ENCODE measurements at places on chromosomes 4 and X.

- no peak for DNase-seq
Measured at GRCh38 chr4:188783606-188784160, 644.4 kb downstream of the TRIML1 start.

- DNase-seq: no peak
Measured at GRCh38 chrX:37075892-37076595, 67.9 kb downstream of the FAM47C start.

DNA sequence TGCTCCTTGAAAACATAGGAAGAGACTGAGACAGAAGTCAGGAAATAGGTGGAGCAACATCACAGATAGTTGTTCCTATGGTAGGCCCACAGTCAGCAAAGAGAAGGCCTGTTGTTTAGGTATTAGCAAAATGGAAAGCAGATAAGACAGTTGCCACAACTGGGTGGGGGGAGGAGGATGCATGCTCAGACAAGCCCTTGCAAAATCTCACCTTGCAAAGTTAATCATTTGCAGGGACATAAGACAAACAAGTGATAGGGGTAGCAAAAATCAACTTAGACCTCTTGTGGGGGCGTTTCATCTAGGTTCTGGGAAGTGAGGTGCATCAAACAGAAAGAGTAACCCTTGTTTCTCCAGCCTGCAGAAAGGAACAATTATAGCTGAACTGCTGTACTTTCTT, 30.7 kb downstream of the SERPINA7 start:
- DNase-seq: no peak

DNA sequence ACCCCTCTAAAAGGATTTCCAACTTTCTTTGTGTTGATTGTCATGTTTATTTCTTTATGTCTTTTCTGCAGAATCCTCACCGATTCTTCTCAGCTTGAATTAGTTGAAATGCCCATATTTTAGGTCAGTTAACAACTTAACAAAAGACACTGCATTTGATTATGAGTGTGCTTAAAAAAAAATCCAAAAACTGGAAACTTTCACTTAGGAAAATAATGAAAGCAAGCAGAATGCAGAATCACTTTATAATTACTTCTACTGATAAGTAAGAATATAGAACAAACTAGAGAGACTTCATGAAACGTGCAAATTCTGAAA, 111.0 kb upstream of the PTPN13 start:
- no peak for DNase-seq

GRCh38 chr4:3792813-3793212, 26.6 kb downstream of the ADRA2C start:
- DNase-seq: no peak

DNA sequence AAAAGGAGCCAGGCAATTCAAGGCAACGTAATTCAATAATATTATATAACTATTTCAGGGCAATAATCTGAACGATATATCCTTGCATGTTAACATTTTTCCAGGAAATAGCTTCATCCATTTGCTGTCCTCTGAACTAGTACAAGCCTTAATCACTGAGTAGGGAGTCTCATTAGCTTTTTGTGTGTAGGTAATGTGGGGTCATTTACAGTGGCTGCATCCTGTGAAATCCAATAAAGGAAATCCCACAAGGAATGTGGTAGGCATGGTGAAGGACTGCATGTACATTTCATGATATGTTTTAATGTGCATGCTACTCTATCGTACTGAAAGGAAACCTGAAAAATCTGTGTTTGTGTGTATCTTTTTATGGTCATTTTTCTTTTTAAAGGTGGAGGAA, 103.5 kb downstream of the SLC4A4 start:
- no peak for DNase-seq

GRCh38 chr4:156388826-156389225, 435.2 kb upstream of the CTSO start:
- DNase-seq: no peak

DNA sequence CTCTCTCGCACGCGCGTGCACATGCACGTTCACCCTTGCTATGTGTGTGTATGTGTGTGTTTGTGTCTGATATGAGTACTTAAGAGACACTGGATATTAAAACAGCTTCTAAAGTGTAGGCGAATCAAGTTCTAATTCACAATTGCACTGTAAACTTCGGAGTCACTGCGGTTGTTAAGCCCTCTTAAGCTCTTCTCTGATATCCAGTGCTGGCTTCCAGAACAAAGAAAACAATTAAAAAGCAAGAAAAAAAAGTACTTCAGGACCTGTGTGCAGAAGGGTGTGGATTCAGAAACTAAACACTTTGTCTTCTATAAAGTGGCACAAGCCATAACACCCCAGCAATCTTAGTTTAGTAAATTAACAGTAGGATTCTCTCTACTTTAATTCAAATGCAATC, 300.2 kb downstream of the PCDH7 start:
- no peak for DNase-seq

- DNase-seq: no peak
Measured at GRCh38 chr4:74967324-74967723, 34.4 kb downstream of the PARM1 start.

- DNase-seq: no peak
Measured at GRCh38 chrX:72123471-72124185, 8.1 kb downstream of the RTL5 start.

DNA sequence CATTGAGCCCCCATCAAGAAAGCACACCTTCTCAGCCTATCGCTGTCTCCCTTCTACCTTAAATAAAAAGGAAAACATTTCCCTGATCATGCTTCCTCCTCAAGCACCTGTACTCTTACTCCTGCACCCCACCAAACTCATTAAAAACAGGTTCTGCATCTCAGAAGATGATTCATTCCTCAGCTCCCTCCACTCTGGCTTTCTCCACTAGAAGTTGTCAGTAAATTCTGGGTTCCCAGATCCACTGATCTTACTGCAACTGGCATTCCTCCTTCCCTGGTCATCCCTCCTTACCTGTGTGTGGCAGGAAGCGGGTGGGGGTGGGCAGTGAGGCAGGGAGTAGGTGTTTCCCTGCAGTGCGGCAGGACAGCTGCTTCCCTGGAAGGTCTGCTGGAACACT, 108.8 kb downstream of the GPR143 start:
- DNase-seq: no peak

GRCh38 chr4:98564852-98565251, 93.6 kb downstream of the TSPAN5 start:
- DNase-seq: no peak

- no peak for DNase-seq
Measured at GRCh38 chrX:23727206-23727605, 15.9 kb downstream of the ACOT9 start.

DNA sequence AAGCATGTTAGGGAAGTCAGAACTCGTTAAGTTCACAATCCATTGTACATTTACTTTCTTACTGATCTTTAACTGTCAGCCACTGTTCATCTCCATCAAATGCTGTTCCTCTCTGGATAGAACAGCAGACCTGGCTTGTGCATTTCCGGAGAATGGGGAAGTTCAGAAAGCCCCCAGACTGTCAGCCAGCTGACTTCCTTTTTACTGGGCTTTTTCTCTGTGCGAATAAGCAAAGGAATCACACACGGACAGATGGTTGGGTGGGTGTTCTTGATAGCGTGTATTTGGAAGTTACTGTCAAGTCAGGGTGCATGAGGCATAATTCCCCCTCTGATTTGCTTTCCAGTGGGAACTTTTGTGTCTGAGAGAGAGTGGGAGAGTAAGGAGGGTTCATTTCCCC, 56.8 kb downstream of the TSPAN7 start:
- no peak for DNase-seq

- no peak for DNase-seq
Measured at GRCh38 chr4:162015090-162015489, 148.7 kb downstream of the FSTL5 start.

- no peak for DNase-seq
Measured at GRCh38 chr4:94636004-94636403, 121.8 kb upstream of the BMPR1B start.

- no peak for DNase-seq
Measured at GRCh38 chr4:1522606-1523005, 116.4 kb upstream of the NKX1-1 start.

DNA sequence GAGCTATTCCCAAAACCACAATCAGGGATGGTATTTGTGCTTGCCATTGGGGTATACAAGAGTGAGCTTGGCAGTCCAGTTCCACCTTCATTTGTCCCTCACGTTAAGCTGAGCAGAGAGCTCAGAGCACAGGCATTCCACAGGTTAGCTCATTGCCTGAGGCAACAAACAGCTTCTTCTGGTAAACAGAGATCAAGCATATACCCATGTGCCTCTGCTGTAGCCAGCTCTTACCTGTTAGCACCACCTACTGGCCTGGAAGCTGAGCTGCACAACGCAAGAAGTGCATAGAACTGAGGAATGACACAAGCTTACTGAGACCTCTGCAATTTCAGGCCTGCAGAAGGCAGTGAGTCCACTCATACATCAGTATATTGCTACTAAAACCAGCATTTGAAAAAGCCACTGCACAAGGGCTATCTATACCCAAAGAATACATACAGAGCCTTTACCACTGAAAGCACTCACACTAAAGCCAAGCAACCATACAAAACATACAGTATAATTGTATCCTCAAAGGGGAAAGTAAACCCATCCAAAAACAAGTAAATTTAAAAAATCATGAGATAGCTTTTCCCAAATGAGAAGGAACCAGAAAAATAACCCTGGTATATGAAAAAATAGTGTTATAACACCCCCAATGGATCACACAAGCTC, 258.3 kb upstream of the GABRA2 start:
- DNase-seq: no peak

DNA sequence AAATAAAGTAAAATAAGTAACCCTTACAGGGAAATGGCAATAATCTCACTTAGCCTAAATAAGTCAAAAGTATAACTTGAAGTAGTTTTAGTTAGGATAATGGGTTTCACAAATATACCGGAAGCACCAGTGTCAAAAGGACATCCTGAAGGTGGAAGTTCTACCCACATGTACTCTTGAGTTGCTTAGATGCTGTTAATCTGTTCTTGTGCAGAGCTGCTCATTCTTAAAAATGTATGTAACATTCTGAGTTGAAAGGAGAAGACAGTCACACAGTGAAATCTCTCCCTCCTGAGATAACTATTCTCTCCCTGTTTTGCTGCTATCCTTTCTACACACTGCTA, 11.2 kb upstream of the CCNG2 start:
- DNase-seq: no peak

- DNase-seq: no peak
Measured at GRCh38 chrX:50333308-50333707, 128.7 kb downstream of the CCNB3 start.

GRCh38 chrX:43968359-43968781, 4.8 kb downstream of the NDP start:
- no peak for DNase-seq

GRCh38 chr4:32890398-32890797, 2170.2 kb downstream of the PCDH7 start:
- DNase-seq: no peak

GRCh38 chr4:176963121-176963520, 170.4 kb upstream of the VEGFC start:
- no peak for DNase-seq

- no peak for DNase-seq
Measured at GRCh38 chr4:26248647-26249046, 72.2 kb upstream of the RBPJ start.

- DNase-seq: no peak
Measured at GRCh38 chr4:138686106-138686835, 329.3 kb upstream of the NOCT start.

DNA sequence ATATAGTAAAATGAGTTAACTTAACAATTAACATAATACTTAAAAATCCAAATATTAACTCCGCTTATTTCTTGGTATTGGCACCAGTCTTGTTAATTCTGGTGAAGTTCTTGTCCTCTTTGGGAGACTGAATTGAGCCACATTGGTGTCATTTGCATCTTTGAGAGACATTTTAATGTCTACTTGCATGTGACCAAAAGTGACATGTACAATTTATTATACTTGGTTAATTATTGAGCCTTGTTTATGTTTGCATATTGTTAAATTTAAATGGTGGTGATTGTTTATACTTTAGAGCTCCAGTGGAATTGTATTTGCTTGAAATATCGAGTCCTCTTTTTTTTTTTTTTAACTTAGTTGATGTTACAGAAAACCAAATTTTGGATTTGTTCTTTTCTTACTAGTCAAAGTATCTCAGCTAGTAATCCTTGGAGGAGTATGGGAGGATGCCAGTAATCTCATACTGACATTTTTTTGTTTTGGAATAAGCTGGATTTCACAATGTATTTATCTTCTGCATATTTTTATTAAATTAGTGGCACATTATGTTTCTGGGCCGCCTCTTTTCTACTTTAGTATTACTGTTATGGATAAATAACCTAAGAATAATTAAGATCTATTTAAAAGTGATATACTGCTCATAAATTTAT, 3.9 kb downstream of the SPCS3 start:
- no peak for DNase-seq

DNA sequence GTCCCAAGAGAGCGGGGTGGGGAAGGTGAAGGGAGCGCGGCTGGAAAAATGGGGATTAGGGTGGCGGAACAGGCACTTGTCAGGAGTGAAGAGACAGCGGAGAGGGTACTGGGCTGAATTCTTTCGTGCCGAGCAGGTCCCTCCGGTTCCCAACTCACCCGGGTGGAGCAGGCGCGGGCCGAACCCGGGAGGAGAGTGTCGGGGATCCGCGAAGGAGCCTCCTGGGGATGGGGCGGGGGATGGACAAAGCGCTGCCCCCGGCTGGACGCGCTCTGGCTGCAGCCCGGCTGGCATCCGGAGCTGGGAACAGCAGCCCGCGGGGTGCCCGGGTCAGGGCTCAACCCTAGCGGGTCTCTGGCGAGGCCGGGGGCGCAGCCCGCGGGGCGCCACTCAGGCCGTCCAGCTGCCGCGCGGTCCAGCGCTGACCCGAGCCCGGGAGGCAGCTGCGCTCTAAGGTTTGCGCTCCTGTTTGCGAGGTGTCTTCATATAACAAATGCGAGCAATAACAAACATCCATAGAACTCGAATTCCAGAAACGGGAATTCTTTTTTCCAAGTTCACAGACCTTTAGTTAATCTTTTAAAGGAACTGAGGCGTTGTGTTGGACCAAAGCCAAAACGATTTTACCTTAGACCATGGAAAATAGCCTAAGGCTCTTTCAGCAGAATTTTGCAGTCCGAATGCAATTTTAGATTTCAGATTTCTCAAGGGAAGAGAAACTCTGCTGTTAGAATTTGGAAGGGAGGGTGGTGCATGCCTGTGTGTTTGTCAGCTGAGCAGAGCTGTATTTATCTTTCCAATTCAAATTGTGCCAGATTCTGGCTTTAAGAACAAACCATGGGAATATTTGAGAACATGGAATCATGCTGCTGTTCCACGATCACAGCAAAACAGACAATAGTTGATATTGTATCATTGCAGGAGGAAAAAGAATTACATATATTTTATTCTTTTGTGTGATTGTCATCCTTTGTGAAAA, 744 bp downstream of the NPY5R start:
- DNase-seq: no peak

GRCh38 chr4:128379860-128380259, 92.2 kb upstream of the PGRMC2 start:
- DNase-seq: no peak

DNA sequence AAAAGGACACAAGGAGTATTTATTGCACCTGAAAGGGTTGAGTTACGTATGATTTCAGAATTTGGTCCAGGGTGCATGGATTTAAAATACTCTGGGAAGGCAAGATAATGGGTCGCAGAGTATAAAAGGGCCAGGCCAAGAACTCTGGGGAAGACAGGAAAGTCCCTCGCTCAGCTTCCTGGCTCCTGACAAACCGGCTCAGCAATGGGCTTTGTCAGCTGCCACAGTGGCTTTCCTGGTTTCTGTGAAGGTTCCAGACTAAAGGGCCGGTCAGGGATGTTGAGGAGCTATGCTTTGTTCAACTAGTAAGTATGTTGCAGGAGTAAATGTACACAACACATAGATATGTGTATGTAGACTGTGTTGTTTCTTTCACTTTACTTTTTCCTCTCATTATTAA, 154.4 kb upstream of the ETNPPL start:
- DNase-seq: no peak

GRCh38 chr4:150744570-150744969, 162.6 kb downstream of the MAB21L2 start:
- DNase-seq: no peak

- DNase-seq: no peak
Measured at GRCh38 chr4:8077181-8078108, 81.2 kb downstream of the ABLIM2 start.
